Mesendoderm (in vitro differentiated cells): ENCODE measurements at places on chromosomes 4 and X.

- DNase-seq, result no peak
These were observed 231.9 kb upstream of the BCOR start for GRCh38 chrX:40329616-40330015.

DNA sequence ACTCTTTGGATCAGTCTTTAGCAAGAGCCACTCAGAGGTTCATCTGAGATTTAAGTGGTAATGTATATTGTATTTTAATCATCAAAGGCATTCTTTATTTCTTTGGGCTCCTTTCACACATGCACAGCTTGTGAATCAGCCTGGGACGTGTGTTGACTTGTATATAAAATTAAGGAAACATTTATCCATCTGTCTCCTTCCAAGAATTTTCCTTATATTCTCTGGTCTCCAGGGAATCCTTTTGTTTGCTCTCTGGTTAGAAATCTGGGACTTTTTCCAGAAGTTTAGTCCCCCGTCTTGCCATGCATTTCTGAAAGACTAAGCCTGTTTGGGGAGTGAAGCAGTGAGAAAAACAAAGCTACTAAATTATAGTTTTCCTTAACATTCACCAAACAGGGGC, 212.3 kb downstream of the DCAF12L2 start:
- no peak for DNase-seq

DNA sequence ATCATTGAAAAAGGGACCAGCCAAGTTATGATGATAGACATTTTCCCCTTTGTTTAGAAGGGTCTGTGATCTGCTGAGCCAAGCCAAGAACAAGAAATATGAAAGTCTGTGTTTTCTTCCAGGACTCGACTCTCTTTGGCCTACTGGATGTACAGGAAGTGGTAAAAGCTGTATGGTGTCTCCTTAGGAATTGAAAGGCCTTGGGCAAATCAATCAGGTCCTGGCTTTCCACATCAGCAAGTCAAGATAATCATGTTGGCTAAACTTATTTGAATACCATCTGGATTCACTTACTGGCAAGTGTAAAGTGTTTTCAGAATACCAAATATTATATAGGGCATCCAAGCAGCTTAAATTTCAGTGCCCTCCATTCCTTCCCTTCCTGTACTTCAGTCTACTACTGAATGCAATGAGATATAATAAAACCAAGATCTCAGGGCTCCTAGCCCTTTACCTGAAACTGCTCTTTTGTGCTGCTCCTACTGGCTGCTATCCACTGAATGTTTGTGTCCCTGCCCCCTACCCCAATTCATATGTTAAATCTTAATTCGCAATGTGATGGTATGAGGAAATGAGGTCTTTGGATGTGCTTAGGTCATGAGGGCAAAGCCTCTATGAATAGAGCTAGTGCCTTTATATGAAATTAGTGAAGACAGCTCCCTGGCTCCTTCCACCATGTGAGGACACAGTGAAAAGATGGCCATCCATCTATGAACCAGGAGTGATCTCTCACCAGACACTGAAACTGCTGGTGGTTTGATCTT, 578.0 kb downstream of the SPRY1 start:
- no peak for DNase-seq

DNA sequence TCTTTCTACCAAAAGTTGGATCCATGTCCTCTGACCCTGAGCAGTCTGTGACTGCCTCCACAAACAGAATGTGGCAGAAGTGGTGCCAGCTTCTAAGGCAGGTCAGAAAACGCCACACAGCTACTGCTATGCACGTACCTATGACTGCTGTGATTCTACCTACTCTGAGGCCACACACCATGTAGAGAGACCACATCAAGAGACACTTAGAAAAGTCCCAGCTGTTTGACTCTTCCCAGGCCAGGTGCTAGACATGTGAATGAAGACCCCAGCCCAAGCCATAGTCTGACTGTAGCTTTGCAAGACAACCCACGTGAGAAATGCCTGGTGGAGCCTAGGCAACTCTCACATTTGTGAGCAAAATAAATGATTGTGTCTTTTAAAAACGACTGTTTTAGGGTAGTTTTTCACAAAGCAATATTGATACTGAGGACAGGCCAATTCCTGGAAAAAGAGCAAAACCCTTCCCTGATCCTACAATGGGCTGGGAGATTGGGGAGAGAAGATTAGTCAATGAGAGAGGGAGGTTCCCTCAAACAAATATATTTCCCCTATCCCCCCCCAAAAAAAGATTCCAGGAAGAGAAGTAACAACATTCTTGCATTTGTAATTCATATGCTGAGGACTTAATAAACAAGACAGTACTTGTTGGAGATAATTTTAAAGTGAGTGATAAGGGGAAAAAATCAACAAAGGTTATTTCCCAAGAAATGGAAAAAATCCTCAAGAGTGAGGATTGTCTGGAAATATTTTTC, 33.3 kb downstream of the FRYL start:
- peak; percentile 75 for DNase-seq

- DNase-seq, result no peak
These were observed 100.2 kb downstream of the OTC start for GRCh38 chrX:38452603-38453002.

DNA sequence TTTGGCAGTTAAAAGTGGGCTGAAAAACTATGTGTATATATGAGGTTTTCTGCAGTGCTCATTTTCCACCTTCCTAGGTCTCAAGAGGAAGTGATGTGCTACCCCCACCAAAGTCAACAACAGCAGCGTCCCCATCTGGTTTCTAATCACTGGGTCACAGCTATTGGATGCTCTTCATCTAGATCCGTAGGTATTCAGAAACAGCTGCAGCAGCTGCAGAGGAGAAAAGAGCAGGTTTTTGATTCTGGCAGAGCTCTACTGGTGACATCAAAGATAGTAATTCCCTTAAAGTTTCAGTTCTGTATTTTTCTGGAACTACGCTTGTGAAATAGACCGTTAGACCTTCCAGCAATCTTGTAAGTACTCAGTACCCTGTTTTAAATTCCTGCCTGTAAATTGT, 5.8 kb upstream of the GUCY2F start:
- DNase-seq, result peak; percentile 10
